ENCODE measurements at places on chromosomes 5 and 9.

GRCh38 chr9:26971721-26972120 lies 15.5 kb downstream of the IFT74 start:
- DNase-seq: no peak

DNA sequence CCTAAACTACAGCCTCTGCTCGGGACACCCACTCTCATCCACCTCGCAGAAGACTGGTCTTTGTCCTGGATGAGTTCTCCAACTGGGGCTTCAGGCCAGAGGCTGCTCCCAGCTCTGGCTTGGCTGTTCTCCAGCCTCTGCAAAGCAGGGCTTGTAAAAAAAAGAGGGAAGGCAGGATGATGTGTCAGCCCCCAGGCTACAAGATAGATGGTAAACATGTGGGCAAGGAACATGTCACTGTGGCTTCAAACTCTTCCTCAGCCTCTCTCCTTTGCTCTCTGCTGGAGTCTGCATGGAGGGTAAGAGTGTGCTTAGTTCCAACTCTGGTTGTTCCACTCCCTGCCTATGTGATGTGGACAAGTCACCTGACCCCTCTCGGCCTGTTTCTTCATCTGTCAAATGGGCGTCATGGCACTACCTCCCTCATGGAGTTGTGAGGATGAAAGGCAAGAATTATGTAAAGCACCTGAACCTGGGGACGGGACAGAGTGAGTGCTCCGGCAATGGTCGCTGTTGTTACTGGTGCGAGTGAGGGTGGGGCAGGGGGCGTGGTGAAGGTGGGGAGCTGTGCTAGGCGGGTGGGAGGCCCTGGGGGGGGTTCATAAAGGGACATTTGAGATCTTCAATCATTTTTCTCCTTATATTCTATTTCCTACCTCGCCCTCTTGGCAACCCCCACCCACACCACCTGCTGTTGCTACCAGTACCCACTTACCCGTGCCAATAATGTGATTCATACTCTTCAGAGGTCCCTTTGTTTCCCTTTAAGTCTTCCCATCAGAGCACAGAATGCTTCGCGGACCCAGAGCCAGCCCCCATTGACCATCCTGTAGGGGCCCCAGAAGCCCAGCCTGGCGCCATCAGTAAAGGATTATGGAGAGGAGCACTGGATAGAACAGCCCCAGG lies 6.8 kb upstream of the ZNF79 start:
- peak; percentile 73 for DNase-seq

DNA sequence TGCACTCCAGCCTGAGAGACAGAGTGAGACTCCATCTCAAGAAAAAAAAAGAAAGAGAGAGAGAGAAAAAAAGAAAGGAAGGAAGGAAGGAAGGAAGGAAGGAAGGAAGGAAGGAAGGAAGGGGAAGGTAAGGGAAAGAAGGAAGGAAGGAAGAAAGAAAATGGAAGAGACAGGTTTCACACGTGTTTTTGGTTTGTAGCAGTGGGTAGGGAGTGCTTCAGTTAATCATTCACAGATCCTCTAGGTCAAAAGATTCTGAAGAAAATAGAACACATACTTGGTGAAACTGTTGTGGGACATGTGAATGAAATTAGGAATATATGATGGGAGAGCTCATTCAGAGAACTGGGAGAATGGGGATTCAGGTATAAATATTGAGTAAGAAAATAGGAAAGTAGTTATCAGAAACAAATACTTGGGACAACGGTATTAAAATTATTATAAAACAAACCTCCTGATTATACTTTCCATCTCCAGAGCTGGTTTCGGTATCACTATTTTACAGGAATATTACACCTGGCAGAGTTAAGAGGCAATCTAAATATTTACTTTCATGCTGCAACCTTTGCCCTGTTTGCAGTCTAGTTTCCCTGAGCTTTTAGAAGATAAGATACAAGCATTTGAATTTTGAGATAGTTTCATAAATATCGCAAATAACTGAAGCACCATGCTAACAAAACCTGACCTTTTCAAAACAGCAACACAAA lies 37.2 kb downstream of the MARVELD2 start:
- DNase-seq: no peak

DNA sequence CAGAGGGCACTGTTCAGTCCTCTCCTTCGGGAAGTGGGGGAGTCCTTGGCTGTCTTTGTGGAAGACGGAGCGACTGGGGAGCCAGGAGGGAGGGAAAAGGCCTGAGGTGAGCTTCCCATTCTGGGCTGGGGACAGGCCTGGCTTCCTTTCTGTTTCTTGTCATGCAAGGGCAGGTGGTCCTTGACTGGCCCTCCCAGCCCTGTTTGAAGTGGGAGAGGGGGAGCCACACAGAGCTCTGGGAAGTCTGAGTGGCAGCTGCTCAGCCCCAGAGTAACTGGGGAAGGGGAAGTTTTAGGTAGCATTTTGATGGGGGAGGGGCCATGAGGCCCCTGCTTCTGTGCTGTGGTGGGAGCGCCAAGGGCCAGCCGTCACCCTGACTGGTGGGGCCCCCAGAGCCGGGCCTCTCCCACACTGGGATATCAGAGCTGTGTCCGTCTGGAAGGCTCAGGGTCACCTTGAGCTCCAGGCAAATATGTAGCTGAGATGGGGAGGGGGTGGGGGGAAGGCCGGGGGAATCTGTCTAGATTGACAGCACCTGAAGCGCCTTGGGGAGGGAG lies 6.5 kb downstream of the UNC5A start:
- DNase-seq: no peak

DNA sequence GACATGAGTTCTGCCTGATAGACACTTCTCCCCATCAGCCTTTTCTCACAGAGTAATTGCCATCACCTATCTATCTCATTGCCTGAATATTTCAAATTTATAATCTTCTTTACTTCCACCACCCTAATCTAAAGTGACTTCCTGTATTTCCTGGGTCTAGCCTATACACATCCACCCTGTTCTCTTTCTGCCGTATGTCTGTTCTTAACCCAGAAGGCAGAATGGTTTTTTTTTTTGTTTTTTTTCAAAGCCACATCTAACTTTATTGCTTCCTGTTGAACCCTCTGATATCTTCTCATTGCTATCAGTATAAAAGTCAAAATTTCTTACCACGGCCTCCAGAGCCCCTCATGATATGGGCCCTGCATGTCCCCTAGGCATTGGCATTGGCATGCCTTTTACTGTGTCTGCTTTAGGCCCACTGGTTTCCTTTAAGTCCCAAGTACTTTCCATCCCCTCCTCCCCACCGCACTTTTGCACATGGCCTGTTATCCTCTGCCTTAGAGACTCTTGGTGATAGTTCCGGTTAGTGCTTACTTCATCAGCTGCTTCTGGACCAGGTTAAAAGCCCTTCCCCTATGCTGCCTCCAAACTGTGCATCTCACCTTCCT lies 159.9 kb downstream of the MAN2A1 start:
- no peak for DNase-seq

GRCh38 chr5:15320871-15321270 lies 179.1 kb upstream of the FBXL7 start:
- DNase-seq: no peak

DNA sequence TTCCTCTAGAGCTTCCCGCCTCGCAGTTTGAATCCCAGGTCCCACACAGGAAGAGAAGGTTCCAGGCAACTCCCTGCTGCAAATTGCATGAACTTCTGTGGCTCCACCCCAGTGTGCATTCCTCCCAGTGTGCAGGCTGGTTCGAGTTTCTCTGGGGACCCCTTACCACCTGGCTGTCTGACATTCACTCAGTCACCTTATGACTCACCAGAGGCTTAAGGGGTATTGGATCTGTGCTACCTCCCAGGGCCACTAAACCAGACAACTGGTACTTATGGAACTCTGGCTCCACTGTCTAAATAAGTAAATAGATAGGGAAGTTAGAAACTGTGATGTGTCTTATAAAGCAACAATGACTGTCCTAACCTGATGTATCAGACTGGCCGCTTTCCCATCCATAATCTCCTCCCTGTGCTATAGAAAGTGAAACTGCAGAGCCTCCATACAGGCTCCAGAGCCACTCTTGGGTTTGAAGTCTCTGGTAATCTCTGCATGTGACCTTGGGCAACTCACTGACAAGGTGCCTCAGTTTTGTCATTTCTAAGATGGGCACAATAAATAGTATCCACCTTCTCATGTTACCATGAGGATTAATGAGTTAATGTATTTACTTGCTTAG lies 720.6 kb downstream of the SEMA5A start:
- DNase-seq: no peak

DNA sequence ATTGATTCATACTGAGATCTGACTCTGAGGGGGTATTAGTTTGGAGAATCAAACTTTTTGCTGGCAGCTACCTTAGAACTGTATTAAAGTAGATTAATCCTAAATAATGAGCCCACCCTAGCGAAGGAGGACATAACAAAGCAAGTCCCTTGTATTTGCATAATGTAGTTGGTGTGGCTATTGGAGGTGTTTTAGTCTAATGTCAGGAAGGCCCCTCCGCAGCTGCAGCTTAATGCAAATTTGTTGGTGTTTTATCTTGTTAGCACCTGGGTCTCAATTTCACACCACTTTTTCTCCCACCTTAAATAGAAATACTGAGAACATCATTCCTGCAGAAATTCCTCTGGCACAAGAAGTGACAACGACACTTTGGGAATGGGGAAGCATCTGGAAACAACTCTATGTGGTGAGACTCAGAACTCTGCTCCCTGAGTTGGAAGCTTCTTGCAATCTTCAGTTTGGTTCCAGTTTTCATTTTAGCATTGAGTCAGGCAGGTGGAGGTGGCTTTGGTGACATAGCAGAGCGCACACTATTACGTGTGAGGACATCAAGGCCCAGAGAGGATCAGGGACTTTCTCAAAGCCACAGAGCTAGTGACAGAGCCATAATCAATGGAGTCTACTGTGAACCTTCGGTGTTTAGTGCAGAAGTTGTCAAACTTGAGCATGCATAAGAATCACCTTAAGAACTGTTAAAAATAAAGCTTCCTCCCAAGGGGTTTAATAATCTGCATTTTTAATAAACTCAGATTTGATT lies 33.9 kb downstream of the DOCK2 start:
- DNase-seq: no peak

GRCh38 chr5:93886098-93886806 lies 144.9 kb upstream of the POU5F2 start:
- DNase-seq: no peak

All from myocyte (in vitro differentiated cells).